ENCODE measurements at places on chromosomes 7 and 10.
A peak's percentile ranks its signal among the peaks of the same experiment; 100 is the strongest.

DNA sequence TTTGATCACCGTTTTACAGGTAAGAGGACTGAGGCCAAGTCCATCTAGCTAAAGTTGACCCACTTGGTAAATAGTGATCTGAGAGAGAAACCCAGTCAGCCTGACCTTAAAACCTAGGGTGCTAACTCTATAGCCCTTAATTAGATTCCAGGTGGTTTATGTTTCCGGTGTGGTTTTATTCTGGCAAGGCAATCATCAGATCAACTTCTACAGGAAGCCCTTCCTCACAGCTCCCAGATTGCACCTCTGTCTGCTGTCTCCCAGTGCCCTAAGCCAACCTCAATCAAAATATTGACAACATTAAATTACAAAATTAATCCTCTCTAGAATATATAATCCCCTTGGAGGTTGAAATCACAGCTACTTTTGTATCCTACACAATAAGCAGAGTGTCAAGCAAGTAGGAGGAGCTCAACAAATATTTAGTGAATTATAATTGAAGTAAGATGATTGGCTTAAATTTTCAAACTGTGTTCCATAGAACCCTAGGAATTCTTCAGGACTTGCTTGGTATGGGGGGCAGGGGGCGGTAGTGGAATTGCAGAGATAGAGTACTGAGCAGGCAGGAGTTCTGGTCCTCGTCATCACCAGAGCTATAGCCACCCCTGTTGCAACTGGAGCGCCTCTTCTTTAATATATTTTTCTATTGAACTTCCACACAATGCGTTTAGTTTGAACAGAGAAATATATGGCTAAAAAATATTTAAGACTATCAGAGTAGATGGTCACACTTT, 692.8 kb upstream of the LRRN3 start:
- DNase-seq, result no peak

DNA sequence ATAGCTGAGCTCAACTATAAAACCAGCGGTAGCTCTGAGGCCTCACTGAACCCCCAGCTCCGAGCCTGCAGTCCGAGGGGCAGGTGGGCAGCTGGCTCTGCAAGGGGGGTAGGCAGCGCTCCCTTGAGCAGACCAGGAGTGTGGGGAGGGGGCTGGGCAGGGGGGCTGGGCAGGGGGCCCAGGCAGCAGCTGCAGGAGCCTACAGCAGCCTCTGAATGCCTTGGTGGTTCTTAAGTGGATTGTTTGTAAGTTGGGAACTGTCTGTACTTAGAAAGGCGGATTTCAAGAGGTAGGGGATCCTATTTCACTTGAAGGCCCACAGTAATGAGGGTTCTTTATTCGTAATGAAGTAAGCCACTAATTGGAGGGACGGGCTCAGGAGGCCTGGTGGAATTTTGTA, 72.3 kb downstream of the ICA1 start:
- DNase-seq, result no peak

GRCh38 chr10:93760490-93760889, 2.8 kb downstream of the LGI1 start:
- no peak for DNase-seq

GRCh38 chr7:117836-118614, 74.3 kb upstream of the FAM20C start:
- no peak for DNase-seq

GRCh38 chr10:6416892-6417512, 163.1 kb downstream of the PRKCQ start:
- no peak for DNase-seq

DNA sequence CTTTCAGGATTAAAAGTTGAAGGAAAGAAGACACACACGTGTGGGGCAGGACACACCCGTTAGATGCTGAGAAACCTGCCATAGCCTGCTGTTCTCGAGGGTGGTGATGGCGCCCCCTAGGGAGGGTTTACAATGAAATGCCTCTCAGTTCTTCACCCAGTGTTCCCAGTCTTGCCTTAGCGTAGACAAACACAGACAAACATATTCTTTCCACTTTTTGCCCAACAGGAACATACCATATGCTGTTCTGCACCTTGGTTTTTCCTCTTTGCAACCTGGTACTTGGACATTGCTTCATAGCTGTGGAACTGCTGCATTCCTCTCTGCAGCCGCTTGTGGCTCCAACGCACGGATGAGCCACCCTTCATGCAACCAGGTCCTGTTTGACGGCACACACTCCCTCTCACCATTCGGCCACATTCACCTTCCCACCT, 23.3 kb upstream of the HSPA12A start:
- DNase-seq, result no peak

- no peak for DNase-seq
Measured at GRCh38 chr10:107749235-107749634, 584.7 kb upstream of the SORCS1 start.

GRCh38 chr7:46660402-46660980, 739.4 kb upstream of the IGFBP3 start:
- no peak for DNase-seq

GRCh38 chr10:612696-613095, 76.8 kb downstream of the DIP2C start:
- DNase-seq, result no peak

DNA sequence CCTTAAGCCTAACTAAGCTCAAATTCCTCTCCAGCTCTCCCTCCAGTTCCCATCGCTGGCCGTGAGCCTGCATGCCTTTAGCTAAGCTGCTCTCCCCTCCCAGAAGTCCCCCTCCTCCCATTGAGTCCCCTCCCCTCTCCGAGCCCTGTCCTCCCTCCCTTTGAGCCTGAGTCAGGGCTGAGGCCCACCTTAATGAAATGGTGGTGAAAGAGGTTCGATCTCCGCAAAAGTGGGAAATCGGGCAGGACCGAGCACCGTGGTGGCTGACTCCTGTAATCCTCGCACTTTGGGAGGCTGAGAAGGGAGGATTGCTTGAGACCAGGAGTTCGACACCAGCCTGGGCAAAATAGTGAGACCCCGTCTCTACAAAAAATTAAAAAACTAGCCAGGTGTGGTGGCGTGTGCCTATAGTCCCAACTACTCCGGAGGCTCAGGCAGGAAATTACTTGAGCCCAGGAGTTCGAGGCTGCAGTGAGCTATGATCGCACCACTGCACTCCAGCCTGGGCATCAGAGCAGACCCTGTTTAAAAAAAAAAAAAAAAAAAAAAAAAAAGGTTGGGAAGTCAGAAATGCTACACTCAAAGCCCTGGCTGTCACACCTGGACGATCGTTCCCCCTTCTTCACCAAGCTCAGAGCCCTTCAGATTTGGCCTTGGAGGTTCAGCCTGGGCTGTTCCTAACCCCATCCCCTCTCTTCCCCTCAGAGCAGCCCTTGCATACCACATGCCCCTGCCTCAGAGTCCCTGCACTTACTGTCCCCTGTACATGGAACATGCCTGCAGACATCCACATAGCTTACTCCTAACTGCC, 995 bp upstream of the CLDN3 start:
- DNase-seq, result no peak

DNA sequence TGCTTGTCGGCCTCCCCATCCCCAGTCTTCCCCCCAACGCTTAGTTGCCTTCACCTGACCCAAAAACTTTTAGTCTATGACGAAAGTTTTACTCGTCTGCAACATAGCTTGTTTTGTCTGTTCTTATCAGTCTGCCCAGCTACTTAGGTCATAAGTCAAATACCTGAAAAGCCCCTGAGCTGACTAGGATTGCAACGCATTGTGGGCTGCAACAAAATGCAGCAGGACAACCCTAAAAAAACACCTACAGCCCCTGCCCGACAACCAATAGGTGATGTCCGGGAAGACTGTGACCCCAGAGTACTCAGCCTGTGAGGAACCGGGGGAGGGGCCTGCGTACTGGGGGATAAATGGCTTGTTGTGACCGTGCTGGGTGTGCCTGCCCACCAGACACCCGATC, 19.3 kb upstream of the GPER1 start:
- no peak for DNase-seq

GRCh38 chr7:66245008-66245407, 39.9 kb downstream of the TPST1 start:
- DNase-seq, result no peak

GRCh38 chr7:73851410-73852338, 9.3 kb upstream of the TMEM270 start:
- peak; percentile 94 for DNase-seq

- DNase-seq, result no peak
Measured at GRCh38 chr10:86658261-86658741, 4.0 kb downstream of the OPN4 start.

DNA sequence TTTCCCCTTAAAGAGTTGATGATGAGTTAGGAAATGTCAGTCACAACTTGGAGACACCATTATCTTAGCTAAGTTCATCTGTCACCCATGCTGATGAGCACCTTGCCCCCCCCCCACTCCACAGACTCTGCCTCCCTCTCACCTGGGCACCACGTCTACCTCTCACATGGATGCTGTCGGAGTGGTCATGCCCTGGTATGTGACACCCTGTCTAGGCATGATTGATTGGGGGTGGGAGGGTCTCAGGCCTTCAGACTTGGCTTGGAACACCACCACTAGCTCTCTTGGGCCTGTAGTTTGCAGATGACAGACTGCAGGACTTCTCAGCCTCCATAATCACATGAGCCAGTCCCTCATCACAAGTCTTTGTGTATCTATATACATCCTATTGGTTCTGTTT, 78.0 kb downstream of the WDR37 start:
- no peak for DNase-seq

GRCh38 chr7:22452142-22452959, 47.6 kb downstream of the STEAP1B start:
- peak; percentile 16 for DNase-seq

DNA sequence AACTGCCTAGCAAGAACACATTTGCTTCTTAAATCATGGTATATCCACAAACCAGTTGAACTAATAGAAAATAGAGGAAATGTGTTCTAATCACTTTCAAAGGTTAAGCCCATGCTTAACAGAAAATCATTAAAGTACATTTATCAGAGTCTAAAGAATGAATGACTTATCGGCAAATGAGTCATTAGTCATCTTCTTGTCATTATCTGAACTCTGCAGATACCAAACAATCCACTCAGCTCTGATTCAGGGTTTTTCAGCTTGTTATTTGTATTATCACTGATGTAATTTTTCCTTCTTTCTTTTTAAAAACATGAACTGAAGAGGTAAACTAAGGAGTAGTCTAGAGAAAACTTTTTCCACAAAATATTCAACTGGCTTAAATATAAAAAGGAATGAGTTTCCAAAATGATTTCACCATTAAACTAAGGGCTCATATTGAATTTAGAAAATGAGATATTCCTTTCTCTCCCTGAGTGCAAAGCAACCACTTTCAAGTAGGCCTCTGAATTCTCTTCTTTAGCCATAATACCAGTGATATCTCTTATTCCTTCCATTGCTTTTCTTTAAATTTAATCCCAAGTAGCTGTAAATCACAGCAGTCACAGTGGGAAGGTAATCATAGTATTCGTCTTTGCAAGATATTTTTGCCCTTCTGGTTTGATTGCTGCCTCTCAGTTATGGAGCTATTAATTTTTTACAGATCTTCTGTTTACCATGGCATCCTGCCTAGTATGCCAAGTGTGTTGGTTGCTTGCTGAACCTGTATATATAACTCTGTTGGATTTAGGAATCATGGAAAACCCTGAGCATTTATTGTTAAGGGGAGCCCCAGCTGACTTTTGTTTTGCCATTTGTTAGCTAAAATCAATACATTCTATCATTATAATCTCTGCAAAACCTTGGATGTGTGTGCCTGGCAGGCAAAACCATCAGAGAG, 125.1 kb downstream of the THSD7A start:
- no peak for DNase-seq

- DNase-seq, result no peak
Measured at GRCh38 chr10:101295261-101295660, 58.7 kb upstream of the BTRC start.

DNA sequence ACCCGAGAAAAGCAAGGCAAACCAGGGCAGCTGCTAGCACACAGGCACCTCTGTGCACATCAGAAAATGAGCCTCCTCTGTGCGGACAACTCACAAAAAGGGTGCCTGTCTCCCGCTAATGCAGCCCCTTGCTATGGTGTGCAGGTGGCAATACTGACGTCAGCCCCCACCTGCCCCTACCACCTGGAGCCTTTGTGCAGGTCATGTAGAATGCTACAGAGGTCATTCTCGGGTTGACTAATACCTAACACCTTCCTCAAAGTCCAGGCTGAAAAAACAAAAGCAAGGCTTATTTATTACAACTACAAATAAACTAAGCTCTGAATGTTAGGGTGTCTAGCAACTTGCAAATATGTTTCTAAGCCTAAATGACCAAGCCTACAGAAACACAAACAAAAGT, 13.9 kb downstream of the PIP4K2A start:
- no peak for DNase-seq

DNA sequence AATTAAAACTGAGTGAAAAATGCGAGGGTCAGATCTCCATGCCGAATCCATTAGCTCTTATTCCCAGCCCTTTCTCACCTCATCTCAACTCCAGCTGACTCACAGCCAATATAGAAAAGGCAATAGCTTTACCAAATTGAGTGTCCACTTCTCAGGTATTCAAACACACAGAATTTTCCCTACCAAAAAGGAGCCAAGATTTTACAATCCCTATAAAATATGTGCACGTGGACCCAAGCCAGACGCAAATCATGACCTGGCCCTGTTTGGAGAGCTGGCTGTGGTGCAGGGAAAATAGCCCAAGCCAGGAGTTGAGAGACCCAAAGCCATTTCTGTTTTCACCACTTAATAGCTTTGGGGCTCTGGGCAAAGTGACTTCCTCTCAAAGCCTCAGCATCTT, 379.7 kb upstream of the AUTS2 start:
- no peak for DNase-seq

GRCh38 chr7:69465262-69465661, 133.0 kb upstream of the AUTS2 start:
- DNase-seq, result no peak

- no peak for DNase-seq
Measured at GRCh38 chr7:114940220-114940619, 18.3 kb downstream of the MDFIC start.

DNA sequence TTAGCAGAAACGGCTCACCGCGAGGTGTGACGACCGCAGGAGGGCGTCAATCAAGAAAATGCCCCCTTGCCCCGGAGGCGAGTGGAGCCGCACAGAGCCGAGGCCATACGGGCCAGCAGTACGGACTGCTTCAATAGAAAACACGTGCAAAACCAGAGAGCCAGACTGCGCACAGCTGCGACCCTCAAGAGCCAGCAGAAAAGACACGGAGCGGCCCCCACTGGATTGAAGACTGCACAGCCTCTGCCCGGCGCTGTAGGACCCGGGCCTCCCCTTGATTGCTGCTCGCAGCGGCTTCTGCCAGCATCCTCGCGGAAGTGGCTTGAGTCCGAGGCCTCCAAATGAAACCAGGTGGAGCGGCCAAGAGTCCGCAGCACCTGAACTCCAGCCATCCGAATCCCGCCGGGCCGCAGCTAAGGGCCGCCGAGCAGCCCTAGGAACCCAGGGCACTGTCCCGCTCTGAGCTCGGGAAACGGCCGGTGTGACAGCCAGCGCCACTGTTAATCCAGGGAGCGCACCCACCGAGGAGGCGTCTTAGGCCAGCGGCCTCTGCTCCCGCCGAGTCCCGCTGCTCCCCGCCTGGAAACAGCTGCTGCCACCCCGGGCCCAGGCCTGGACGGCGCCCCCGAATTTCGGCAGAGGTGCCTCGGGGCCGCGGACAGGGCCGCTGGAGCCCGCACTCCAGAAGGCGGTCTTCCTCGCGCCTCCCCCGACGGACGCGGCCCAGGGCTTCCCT, 660 bp upstream of the HHEX start:
- no peak for DNase-seq

GRCh38 chr7:139627831-139628230, 104.3 kb downstream of the CLEC2L start:
- DNase-seq, result no peak

GRCh38 chr7:35516498-35516897, 178.4 kb downstream of the HERPUD2 start:
- DNase-seq, result no peak

GRCh38 chr7:22640269-22640668, 86.7 kb upstream of the IL6 start:
- no peak for DNase-seq

- DNase-seq, result no peak
Measured at GRCh38 chr7:132575419-132575981, 770 bp downstream of the PLXNA4 start.

Data from fibroblast of the conjunctiva (primary cell).